ENCODE measurements at places on chromosomes 3 and 15.
A peak's percentile ranks its signal among the peaks of the same experiment; 100 is the strongest.

DNA sequence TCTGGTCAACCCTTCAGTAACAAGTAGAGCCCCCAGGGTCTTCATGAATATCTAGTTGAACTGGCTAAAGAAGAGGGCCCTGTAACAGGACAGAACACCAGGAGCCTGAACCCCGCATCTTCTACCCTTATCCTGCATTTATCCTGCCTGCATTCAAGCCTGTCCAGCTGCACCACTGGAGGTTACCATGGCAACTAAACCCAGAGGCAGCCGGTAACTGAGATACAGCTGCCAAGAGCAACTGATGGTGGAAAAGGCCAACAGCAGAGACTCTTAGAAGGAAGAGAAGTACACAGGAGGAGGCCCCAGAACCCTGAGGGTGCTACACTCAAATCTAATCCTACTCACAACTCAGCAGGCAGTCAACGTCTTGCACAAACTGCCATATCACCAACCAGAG is 3.7 kb upstream of the PRKAR2A start:
- peak; percentile 40 for DNase-seq

- DNase-seq: no peak
Measured at GRCh38 chr15:81280696-81281455, 43.1 kb downstream of the STARD5 start.

- peak; percentile 70 for DNase-seq
Measured at GRCh38 chr3:30496066-30496966, 110.1 kb upstream of the TGFBR2 start.

DNA sequence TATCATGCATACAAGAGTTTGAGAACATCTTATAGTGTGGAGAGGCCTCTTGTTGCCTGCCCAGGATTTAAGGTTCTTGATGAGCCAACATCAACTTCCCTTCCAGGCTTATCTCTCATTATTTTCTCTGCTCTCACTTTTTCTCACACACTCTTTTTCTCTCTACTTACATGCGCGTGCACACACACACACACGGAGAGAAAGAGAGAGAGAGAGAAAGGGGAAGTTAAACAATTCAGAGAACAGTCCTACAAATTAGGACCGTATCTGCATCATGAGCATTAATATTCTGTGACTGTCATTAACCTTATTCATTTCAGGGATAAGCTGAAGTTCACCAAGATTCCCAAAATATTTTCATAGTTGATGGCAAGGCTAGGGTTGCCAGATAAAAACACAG is 269.0 kb downstream of the ZNF621 start:
- DNase-seq: no peak

GRCh38 chr15:35209838-35210237 is 124.7 kb upstream of the NANOGP8 start:
- DNase-seq: no peak

DNA sequence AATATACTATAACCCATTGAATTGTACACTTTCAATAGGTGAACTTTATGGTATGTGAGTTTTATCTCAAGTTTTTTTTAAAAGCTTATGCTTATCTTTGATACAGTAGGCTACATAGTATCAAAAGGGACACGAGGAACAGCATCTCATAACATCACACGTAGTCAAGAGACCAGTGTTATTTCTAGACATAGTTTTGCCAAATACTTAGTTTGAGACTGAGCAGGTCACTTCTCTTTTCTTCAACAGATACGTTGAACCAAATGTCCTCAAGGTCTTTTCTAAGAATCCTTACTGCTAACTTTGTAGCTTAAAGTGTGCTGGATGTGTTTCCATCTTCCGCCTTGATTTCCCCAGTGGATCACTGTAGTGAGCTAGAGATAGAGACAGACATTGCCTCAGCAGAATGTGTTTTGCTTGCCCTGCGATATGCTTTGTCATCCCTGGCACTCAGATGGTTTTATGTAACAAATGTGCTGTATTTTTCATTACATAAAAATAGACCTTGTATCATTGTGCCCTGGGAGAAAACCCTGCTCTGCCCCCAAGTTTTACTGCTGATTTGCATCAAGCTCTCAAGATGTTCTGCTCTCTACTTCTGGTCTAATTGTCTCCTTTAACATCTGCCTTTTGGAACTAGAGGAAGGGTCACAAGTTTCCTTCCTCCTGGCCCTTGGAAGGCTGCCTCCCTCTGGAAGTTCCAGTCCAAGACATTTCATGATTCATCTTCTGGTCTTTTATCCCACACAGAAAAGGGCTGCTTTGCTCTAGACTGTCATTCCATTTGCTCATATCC is 426.4 kb upstream of the RGMA start:
- no peak for DNase-seq
